ENCODE measurements at places on chromosomes 2 and 18.
A peak's percentile ranks its signal among the peaks of the same experiment; 100 is the strongest.

GRCh38 chr18:76822506-76823160, at the start of gene ZNF236:
ZNF236 (plus strand) TSS chr18:76822557; CDS start chr18:76822608, 51 bp downstream.
- peak; percentile 27 for DNase-seq

DNA sequence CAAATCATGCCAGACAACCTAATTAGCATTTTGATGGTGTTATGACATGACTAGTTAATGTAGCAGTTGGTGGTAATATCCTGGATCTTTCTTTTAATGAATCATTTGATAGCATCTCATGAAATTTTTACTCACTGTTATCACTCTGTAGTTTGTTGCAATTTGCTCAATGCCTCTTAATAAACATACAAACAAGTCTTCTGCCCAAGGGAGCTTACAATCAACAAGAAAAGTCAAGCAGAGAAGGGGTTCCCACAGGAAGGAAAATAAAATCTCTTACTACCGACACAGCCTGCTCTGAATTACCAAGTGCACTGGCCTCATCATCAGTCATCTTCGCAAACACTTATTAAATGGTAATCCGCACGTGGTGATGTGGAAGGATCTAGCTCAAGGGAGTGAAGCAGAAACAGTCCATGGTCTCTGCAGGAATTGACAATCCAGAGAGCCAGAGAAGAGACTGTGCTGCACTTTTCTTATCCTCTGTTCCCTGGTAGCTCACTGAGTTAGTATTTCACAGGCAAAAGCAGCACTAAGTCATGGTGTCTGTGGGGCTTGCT, 263.5 kb downstream of the EPHA4 start:
- no peak for DNase-seq

DNA sequence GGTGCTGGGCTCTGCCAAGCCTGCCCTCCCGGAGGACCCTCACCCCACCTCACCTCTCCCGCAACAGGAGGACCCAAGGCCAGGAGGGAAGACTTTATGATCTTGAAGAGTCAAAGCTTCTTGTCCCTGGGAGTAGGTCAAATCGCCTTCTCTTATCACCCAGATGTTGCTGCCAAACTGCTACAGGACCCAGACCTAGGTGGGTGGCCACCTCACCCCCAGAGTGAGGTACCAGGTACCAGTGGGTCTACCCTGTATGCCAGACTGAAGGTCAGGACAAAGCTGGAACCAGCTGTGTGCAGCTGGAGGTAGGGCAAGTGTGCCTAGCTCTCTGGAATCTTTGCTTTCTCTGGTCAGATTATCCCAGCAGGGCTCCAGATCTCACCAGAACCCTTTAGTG, 197.2 kb downstream of the ZFP36L2 start:
- DNase-seq, result no peak

- DNase-seq, result no peak
Measured at GRCh38 chr18:48790226-48790863, 160.4 kb downstream of the SMAD7 start.

- DNase-seq, result no peak
Measured at GRCh38 chr2:235094457-235094856, 142.6 kb downstream of the SH3BP4 start.

GRCh38 chr2:152127628-152128027, 28.8 kb upstream of the CACNB4 start:
- DNase-seq, result no peak

- no peak for DNase-seq
Measured at GRCh38 chr2:117737846-117738245, 76.6 kb upstream of the DDX18 start.

DNA sequence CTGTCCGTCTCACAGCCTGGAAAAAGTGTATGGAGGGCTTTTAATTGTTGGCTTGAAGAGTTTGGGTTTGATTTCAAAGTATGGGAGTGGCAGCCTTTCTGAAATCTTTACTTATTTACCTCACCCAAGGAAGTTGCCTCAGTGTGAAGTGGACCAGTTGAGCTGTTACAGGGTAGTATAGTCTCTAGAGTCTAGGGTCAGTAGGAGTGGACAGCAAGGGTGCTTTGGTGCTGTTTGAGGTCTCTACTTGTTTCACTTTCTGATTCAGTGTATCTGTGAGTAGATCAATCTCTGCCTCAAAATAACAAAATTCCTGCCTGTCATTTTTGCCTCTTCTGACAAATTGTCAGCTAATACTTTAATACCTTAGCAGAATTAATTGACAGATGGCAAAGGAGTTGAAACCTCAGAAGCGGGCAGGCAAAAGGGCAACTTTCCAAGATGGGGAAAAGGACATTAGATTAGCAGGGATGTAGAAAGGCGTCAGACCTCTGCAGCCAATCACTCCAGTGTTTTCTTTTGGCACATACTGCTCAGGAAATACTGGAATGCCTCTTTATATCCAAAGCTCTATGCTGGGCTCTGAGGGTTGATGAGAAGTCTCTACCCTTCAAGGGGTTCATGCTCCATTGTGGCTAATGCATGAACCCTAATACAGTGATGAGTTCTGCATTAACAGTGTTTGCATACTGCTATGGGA, 5.9 kb downstream of the RIOK3 start:
- DNase-seq, result no peak

- DNase-seq, result no peak
Measured at GRCh38 chr2:130376433-130377293, 20.8 kb downstream of the PTPN18 start.

- DNase-seq, result no peak
Measured at GRCh38 chr18:9091066-9091476, 11.4 kb upstream of the NDUFV2 start.

DNA sequence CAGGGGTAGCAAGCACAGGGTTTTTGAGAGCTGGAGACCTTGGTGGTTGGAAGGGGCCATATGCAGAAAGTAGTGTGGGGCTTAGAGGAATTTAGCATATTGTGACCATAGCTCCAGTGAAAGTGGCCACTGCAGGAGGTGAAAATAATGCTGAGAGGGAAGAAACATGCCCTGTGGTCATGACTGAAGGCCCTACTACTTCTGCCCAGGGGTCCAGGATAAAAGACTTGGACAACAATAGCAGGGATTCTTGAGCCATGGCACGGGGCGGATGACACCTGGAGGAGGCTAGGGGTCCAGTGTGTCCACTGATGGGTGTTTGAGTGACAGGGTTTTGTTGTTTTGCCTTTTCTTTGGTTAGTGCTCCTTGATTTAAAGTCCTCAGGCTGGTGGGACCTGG, 694.6 kb downstream of the CPS1 start:
- DNase-seq, result no peak

- no peak for DNase-seq
Measured at GRCh38 chr2:189580241-189580651, 340 bp downstream of the SLC40A1 start.

DNA sequence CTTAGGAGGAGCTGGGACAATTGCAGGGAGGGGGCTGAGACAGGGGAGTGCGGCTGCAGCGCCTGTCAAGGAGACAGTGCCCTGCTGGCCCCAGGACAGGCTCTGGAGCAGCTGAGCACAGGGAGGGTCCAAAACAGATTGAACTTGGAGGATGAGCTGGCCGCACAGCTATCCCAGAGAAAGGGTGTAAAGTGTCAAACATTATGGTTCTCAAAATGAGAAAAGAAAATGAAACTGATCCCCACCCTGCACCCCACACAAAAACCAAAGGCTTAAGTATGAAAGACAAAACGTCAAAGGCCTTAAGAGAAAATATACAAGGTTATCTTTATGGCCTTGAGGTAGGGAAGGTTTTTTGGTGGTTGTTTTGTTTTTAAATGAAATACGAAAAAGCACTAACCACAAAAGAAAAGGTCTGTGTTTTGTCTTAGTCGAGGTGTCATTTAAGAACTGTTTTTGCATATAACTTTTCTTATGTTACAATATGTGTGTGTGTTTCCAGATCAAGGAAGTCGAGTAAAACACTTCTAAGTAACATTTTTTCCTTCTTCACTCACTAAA, 111.8 kb downstream of the HDAC4 start:
- DNase-seq, result no peak

DNA sequence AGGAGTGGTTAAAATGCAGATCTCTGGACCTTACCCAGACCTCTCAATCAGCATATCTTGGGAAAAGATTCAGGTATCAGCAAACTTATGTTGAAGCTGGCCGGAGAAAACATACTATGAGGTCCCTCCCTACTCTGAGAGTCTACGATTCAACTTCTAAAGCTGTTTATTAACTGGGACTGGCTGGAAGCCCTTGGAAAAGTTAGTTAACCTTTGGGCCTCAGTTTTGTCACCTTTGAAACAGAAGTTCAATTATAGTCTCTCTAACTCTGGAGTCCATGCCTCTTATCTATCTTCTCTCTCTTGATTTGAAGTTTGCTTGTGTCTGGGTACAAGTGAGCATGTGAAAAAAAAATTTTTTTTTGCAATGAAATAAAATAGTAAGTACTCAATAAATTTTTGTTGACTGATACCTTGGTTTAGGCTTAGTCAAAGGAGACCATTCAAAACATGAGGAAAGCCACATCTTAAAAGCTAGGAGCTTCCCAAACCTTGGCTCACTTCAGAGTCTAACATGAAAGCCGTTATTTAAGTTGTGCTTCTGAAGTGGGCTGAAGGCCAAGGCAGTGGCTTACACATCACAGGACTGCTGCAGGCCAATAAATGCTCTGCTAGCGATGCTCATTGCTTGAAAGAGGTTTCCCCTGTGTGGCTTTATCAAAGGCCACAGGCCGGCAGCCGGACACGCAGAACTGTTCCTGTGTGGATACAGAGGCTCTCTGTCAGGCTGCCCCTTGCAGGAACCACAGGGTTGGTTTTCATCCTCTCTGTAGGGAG, 110.6 kb upstream of the FAM136A start:
- no peak for DNase-seq

GRCh38 chr2:181121996-181122395, 141.6 kb downstream of the UBE2E3 start:
- DNase-seq, result no peak

GRCh38 chr2:129909651-129910418, 69.6 kb upstream of the RAB6C start:
- DNase-seq, result no peak

- no peak for DNase-seq
Measured at GRCh38 chr2:150045601-150046000, 441.9 kb downstream of the RND3 start.

- DNase-seq, result no peak
Measured at GRCh38 chr2:17148407-17149145, 369.7 kb downstream of the RAD51AP2 start.

GRCh38 chr18:46167971-46168370, 63.8 kb downstream of the HAUS1 start:
- no peak for DNase-seq

DNA sequence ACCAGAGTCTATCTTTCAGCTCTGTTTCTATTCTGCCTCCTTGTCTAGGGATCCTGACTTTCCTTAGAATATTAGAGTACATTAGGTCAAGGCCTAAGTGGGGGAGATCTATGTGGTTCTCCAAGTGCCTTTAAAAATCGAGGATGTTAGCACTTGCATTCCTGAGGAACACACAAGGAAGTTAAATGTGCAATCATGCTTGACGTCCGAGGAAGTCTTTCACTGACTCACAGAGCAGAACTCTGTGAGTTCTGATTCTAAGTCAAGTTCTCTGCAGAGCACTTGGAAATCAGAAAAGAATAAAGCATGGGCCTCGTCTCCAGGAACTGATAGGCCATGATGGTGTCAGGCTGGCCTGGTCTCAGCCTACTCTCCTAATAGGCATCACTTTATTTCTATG, 17.2 kb downstream of the FHOD3 start:
- DNase-seq, result no peak

- DNase-seq, result no peak
Measured at GRCh38 chr2:37720533-37721200, 49.2 kb upstream of the CDC42EP3 start.

DNA sequence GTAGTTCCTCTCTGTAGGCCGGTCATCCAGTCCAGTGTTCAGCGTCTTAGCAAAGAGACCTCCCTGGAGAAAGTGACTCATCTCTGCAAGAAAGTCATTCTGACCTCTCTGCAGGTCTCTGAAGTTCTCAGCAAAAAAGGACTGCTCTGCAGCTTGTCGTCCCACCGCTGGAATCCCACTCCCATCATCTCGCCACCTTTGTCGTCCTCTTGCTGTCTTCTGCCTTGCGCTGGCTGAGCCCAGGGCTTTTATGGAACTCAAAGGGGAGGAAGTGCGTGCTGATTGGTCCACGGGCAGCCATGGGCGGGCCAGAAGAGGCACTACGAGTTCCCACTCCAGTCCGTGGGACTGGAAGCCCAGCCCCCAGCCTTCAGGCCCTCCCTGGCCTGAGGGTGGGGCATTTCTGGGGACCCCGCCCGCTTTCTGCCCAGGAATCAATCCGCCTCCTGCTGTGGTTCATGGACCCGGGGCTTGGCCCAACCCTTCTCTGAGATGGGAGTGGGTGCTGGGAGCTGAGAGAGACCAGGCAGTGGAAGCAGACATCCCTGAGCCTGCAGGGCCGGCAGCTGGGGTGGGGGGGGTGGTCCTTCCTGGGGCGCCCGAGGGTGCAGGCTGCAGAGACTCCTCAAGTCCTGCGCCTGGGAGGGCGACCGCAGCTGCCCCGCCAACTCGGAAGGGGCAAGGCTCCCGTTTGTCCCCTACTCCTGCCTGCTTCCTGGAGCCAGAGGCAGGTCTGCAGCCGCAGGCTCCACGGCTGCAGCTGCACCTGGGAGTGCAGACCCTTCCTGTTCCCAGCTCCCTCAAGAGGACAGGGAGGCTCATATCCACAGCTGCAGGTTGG, 660.7 kb upstream of the RAB6C start:
- no peak for DNase-seq

- DNase-seq, result no peak
Measured at GRCh38 chr2:185044323-185044874, 446.1 kb downstream of the ZNF804A start.

DNA sequence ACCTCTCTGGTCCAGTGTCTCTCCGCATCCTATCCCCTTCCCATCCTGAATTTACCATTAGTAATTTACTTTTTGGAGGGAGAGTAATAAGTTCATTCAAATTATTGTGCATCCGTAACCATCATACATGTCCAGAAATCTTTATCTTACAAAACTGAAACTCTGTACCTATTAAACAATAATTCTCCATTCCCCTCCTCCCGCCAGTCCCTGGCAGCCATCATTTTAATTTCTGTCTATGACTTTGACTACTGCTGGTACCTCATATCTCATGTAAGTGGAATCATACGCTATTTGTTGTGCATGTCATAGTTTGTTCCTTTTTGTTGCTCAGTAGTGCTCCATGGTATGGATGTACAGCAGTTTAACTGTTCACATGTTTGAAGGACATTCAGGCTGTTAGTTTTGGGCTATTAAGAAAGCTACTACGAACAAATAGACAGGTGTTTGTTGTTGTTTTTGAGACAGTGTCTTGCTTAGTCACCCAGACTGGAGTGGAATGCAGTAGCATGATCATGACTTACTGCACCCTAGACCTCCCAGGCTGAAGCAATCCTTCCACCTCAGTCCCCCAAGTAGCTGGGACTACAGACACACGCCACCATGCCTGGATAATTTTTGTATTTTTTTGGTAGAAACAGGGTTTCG, 2.0 kb downstream of the LIMS1 start:
- DNase-seq, result no peak

GRCh38 chr2:151878655-151879563, 50.7 kb upstream of the ARL5A start:
- no peak for DNase-seq

- DNase-seq, result no peak
Measured at GRCh38 chr2:177328056-177328455, 63.5 kb upstream of the NFE2L2 start.

Data from stimulated activated CD8-positive, alpha-beta memory T cell treated with anti-CD3 and anti-CD28 coated beads, Interleukin-15, amount 100 ng/mL, for 1 hour (primary cell).